Amygdala (tissue), 56 donors: ENCODE measurements at places on chromosomes 1 and 21.

GRCh38 chr1:15942661-15943327 is 33.1 kb downstream of the ZBTB17 start:
- DNase-seq, result no peak

GRCh38 chr1:219086956-219087469 is 86.7 kb upstream of the LYPLAL1 start:
- no peak for DNase-seq

DNA sequence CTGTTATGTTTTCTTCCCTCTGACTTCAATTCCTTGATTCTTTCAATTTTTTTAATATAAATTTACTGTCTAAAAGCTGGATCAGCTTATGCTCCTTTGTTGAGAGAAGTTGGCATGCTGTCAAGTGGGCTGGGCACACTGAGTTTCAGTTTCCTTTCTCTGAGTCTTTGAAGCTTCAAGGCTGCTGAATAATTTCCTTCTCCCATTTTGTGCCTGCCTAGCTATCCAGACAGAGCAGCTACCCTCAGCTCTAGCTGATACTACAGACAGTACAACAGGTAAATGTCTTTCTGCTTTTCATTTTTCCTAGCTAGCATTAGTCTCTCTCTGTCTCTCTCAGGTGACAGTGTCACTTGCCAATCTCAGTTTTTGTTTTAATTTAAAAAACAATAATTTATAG is at the start of gene IFI44:
IFI44 (plus strand) TSS at position 204 of the 400 bp plus-strand sequence. CDS start 365 bp downstream, outside the sequence.
- DNase-seq, result peak; percentile 17

DNA sequence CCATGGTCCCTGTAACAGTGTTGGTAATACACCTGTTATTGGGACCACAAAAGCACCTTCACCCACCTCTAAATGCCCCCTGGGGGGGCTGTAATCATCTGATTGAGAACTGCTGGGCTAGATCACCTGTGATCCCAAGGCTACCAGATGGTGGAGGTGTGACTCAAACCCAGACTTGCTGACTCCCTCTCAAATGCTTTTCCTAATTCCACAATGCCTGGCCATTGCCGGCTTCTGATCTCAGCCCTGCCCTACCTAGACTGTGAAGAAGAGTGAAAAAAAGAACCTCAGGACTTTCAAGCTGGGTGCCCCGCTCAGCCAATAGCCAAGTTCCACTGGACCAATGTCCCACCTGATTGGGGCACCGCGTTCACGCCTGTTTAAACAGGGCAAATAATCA is 9.6 kb downstream of the TMEM9 start:
- no peak for DNase-seq

GRCh38 chr1:5916572-5917280 is 75.5 kb downstream of the NPHP4 start:
- DNase-seq, result no peak

- DNase-seq, result no peak
These were observed 72.6 kb upstream of the MACF1 start for GRCh38 chr1:39131940-39132339.

DNA sequence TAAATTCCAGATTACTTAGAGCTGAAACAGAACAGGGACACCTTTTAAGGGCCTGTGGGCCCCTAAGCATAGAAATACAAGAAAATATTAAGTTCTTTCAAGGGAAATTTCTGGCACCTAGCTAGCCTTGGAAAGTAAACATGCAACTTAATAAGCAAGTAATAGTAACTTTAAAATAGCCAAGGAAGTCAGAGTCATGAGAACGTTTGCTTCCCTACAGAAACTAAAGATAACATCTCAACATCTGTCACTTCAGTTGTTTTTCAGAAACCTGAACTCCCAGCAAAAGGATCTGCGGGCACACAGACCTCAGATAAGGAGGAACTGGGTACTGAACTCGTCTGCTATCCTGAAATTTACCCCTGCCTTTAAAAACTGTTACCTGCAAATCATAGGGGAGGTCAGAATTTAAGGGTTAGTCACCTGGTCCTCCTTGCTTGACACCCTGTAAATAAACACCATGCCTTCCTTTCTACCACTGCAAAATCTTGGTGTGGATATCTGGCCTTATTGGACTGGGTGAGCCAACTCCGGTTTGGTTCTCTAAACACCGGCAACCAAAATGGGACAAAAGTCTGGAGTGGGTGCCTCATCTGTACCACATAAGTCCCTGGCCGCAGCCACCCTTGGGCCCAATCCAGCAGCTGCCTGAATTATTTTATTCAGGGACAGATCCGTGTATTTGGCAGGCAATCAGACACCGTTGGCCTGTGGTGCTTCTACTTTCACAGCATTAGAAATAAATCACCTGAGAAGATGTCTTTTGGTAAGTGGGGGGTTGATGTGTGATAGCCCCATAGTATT is 27.9 kb downstream of the NRDC start:
- no peak for DNase-seq

- DNase-seq, result no peak
These were observed 138.0 kb upstream of the ARHGEF16 start for GRCh38 chr1:3316340-3316943.

- no peak for DNase-seq
These were observed 21.3 kb downstream of the TOR1AIP2 start for GRCh38 chr1:179856296-179856695.
